ENCODE measurements at places on chromosomes 12 and 14.

GRCh38 chr14:33642080-33642479 is 308.8 kb downstream of the EGLN3 start:
- no peak for DNase-seq

GRCh38 chr14:74982661-74983060 is 20.1 kb upstream of the EIF2B2 start:
- DNase-seq = no peak

GRCh38 chr12:56282030-56282429 is 15.3 kb downstream of the COQ10A start:
- no peak for DNase-seq

DNA sequence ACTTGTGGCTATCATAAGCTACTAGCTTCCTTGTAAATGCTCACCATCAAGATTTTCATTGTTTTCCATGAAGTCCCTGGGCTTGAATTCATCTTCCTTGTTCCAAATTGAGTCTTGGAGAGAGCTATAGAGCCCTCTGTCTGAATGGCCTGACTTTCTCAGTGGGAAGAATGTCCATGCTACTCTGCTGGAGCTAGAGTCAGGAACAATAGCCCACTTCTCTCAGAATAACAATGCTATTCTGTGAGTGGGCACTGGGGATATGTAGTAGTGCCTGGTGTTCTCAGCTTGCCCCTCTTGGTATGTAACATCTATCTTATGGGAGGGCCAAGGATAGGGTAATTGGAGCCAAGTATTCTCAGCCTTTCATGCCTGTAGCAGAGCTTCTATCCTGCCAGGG is 127.6 kb upstream of the TRHDE start:
- no peak for DNase-seq

DNA sequence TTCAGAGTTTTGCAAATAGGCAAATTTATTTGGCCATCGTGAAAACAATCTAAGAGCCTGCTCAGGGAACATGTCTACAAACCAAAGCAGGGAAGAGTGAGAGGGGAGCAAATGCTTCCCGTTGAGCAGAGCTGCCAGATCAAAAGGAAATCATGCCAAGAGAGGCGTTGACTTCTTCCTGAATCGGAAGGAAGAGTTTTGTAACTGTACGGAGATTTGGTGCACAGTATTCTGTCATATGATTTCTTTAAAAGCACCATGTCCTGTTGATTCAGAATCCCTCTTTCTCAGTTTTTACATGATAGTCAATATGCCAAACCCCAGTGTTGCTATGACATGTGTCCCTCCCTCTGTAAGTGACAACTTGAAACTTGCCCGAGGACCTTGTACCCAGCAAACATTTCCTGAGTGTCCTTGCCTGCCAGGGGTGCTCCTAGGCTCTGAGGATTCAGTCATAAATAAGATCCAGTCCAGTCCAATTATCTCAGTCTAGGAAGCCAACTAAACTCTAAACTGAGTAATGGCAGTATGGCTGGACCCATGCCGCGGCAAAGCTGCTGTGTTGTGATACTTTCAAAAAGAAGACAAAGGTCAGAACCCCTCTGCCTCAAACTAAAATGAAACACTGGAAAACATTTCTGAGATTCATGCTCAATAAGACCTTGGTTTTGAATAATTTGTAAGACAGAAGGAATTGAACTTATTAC is 300.1 kb upstream of the FKBP4 start:
- no peak for DNase-seq

GRCh38 chr14:68651652-68652432 is 141.0 kb downstream of the ZFP36L1 start:
- no peak for DNase-seq

- no peak for DNase-seq
These were observed 105.0 kb upstream of the CPNE8 start for GRCh38 chr12:39010406-39010805.

DNA sequence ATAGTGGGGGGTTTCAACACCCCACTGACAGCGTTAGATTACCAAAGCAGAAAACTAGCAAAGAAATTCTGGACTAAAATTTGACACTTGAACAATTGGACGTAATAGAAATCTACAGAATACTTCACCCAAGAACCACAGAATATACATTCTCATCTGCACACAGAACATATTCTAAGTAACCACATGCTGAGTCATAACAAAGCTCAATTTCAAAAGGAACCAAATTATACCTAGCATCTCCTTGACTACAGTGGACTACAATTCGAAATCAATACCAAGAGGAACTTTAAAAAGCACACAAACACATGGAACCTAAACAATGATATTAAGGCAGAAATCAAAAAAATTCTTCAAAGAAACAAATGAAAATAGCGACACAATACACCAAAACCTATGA is 871.6 kb upstream of the MDGA2 start:
- DNase-seq = no peak

DNA sequence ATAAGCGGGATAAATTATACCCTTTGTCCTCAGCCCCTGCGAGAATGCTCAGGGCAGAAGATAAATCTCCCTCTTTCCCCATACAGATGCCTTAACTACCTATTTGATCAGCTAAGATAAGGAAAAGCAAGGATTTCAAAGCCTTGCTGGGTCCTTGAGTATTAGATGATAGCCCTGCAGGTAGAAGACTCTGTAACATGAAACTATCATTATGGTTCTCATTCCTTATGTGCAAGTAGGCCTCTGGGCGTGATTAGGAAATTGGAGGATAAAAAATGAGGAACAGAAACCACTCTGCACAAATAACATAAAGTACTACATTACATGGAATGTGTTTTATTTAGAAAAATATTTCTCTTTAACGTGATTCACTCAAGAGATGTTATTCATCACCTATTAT is 14.5 kb upstream of the WDR89 start:
- no peak for DNase-seq

DNA sequence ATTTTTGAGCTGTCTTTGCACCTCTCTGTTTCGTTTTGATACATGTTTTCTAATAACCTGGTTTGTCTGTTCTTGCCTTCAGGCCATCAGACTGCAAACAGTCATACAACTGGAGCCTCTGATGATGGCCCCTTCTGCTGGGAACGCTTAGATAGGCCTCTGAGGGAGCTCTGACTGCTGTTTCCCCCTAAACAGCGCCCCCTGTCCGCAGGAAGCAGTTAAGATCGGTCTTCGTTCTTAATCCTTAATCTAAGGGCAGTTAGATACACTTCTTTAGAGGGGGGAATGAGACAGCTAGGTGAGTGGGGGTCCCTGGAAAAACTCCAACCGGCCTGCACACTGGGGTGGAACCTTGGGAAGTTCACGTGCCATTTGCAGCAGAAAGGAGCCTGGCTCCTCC is 1338.8 kb upstream of the SEL1L start:
- no peak for DNase-seq

GRCh38 chr12:31035226-31035625 is 38.4 kb upstream of the DDX11 start:
- no peak for DNase-seq

DNA sequence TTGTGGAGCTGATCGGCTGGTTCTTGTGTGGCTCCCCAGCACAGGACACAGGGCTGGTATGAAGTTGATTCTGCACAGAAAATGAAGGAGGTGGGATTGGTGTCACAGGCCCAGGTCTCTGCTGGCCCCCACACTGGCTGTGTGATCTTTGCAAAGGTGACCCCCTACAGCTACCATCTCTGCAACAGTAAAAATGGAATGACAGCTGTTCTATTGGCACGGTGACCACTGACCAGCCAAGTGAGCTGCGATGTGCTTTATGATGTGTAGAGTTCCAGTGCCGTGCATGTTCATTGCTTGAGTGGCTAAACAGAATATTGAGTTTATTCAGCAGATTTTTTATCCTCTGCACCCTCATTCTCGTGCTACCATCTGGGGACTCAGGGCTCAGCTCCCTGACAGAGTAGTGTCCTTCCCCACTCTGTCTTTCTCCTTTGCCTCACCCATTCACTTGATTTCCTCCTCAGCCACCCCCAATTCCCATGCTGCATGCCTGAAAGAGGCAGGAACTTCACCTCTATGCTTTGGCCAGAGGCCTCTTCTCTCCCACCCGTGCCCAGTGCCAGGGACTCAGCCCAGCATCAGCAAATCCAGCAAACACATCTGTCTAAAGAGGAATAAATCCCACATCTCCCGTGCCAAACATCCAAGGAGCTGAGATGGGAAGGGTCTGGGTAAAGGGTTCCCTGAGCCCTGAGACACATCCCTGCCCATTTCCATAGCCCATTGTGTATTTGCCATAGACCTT is 21.2 kb downstream of the C14orf132 start:
- DNase-seq = no peak

GRCh38 chr14:67240168-67240932 is 885 bp upstream of the PALS1 start:
- DNase-seq = no peak

- DNase-seq = no peak
These were observed 212.2 kb upstream of the DIO3 start for GRCh38 chr14:101349108-101349507.

DNA sequence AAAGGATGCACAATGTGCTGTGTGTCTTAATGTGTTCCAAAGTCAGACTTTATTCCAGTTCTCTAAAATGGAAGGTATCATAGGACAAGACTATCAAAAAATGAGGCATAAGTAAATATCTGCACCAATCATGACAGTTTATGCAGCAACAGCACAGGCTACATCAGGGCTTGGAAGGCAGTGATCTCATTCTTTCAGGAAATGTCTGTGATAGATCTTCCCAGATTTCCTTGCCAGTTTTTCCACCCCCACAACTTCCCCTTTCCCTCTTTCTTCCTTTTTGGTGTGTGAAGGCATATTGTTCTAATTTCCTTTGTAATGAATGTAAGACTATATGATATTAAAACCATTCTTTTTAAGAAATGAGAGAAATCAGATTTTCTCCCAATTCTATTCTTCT is 326.7 kb downstream of the ATP23 start:
- no peak for DNase-seq

DNA sequence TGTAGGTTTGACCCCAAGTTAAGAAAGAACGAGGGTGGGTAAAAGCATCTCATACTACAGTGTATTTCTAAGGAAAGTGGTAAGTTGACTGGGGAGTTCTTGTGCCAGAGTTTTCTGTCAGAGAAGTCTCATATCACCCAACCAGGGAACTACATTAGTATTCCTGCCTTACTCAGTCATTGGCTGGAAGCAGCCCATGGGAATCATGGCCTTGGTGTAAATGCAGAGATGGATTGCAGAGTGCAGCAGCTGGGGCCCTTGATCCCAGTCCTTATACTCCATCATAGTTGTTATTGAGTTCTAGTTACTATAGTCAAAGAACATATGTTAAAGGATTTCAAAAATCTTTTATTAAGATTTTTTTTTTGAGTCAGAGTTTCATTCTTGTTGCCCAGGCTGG is 105.8 kb downstream of the MNAT1 start:
- no peak for DNase-seq

DNA sequence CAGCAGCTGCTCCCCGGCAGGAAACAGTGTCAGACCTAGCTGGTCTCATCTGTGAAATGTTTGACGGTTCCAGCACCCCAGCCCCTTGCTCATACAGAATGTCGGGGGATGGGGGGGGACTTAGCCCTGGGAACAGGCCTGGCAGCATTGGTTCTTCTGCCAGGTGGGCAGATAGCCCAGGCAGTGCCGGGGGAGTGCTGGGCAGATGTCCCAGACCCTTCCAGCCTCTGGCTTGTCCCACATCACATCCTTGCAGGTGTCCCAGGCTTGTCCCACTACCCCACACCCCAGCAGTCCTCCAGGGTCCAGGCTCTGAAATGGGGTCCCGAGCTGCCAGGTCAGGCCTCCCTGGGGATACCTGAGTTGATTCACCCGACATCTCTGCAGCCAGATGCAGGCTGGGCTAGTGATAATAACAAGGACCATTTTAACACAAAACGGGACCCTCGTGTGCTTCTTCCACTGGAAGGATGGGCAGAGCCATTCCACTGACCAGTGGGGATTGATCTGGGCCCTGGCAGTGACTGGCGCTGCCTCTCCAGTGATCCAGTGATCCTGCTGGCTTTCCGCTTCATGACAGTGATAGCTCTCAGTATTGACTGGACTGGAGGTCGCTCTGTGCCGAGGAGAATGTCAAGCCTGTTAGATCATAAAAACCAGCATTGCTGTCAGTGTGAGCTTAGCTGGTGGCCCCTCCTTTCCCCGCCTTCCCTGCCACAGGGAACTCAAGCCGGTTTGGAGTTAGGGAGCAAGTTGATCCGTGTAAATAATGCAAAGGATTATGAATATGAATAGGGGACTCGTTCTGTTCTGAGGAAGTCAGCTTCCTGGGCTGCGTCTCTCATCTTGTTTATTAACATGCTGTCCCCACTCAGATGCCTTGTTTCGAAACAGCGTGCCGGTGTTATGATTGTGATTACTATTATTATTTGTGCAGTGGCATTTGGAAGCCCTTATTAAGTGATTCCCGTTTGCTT is 180.6 kb downstream of the AACS start:
- no peak for DNase-seq

DNA sequence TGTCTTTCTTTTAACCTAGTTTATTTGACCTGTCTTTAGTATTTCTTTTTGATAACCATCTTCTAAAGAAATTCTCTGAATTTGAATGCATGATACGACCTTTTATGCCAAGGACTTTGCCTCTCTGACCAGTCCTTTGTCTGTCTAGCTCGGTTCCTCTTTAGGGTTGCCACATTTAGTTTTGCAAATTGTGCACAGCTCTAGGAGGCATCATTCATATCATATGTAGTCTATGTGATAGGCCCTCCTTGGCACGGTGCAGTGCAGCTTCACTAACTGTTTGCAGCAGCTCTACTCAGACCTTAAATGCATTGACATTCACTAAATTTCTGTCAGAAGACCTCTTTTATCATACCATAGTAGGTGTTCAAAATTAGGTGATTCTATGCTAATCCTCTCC is 75.6 kb downstream of the USP15 start:
- no peak for DNase-seq

- no peak for DNase-seq
These were observed 107.4 kb upstream of the NAV3 start for GRCh38 chr12:77723308-77723707.

DNA sequence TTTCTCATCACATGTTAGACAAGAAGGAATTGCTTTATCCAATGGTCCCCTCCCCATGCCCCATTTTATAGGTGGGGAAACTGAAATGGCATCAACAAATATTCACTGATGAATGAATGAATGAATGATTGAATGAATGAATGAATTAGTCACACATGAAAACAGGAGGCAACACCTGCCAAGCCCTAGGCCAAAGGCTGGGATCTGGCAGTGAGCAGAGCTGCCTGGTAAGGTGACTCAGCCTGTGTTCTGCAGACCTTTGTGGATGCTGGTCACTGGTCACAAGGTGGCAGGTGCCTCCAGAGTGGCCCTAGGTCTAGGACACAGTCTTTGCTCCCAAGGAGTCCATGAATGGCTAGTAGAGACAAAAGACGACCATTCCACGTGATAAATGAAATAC is 188.4 kb downstream of the RBM19 start:
- DNase-seq = no peak

DNA sequence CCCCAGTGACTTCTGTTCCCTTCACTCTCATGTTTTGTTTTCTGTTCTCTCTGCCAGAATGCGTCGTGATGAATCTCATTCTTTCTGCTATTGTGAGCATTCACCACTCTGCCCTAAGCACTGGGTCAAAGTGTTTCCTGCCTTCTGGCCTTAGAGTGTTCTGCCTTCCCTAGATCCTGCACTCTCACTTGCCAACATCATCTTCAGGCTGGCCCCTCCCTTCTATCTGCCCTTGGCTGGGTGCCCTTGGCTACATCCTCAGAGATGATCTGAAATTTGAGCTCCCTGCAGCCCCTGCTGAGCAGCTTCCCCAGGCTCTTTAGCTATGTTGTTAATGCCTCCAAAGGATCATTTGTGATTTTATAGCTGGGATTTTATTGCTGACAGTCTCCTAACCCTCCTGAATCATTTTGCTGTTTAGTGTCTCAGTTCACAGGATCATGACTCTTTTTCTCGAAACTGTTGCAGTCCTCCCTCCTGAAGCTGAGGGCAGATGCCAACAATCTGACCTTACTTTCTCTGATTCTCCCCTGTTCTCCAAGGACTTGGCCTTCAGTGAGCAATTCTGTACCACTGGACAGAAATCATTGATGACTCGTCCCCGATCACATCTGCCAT is 4.5 kb downstream of the DHRS2 start:
- DNase-seq = no peak
